H4 (cell line): ENCODE measurements at places on chromosomes 16 and 17.
A peak's percentile ranks its signal among the peaks of the same experiment; 100 is the strongest.

GRCh38 chr17:29215717-29216116 lies 30.9 kb upstream of the CRYBA1 start:
- DNase-seq: no peak

DNA sequence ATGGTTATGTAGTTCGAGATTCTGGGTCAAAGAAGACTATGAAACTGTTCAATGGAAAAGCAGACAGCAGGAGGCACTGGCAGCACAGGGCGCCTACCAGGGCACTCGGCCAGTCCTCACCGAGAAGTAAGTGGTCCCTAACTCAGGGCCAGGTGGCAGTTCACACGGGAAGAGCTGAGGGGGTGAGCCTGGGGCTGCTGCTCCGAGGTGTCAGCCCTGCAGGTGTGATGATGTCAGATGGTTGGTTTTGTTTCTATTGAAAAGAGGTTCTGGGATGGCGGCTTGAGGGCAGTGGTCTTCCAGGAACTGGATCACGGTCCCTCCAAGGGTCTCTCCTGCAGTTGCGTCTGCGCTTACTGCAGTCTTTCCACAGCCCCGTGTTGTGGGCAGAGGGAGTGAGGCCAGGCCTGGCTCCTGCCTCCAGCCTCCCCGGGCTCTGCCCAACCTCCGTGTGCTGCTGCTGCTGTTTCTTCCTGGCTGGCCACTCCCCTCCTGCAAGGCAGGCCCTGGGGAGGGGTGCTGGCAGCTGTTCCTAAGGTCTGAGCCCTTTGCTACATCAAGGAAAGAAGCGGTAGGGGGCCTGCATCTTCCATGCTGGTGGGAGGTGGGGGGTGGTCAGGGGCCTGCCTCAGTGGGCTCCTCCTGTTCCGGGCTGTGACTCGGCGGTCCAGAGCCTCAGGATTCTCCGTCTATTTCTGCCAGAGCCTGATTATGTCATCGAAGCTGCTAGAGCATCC lies 22.6 kb downstream of the RNF213 start:
- no peak for DNase-seq

DNA sequence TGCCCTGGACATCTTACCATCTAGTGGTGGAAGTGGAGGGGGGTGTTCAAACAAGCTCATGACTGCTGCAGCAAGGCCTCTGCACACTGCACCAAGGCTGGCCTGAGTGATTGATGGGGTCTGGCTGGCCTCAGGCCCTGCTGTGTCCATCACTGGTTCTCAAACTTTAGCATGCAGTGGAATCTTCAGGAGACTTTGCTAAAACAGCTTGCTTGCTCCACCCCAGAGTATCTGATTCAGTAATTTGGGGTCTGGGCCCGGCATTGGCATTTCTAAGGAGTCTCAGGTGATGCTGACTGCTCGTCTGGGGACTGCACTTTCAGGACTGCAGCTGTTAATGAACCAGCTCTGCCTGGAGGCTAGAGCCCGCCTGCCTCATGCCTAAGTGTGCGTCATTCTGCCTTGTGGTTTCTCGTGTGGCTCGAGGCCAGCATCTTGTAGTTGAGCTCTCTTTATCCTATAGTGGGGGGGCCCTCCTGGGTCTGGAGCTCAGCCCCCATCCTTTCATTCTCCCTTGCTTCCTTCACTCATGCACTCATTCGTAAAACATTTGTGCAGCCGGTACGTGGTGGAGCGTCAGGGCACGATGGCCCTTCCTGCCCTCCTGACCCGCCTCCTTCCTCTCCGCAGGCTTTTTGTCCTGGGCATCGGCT lies 4.1 kb downstream of the MGAT5B start:
- peak; percentile 99 for DNase-seq

GRCh38 chr17:77119668-77120301 lies 21.0 kb upstream of the SEC14L1 start:
- DNase-seq: no peak

GRCh38 chr16:69626256-69626655 lies 60.5 kb downstream of the NFAT5 start:
- no peak for DNase-seq

DNA sequence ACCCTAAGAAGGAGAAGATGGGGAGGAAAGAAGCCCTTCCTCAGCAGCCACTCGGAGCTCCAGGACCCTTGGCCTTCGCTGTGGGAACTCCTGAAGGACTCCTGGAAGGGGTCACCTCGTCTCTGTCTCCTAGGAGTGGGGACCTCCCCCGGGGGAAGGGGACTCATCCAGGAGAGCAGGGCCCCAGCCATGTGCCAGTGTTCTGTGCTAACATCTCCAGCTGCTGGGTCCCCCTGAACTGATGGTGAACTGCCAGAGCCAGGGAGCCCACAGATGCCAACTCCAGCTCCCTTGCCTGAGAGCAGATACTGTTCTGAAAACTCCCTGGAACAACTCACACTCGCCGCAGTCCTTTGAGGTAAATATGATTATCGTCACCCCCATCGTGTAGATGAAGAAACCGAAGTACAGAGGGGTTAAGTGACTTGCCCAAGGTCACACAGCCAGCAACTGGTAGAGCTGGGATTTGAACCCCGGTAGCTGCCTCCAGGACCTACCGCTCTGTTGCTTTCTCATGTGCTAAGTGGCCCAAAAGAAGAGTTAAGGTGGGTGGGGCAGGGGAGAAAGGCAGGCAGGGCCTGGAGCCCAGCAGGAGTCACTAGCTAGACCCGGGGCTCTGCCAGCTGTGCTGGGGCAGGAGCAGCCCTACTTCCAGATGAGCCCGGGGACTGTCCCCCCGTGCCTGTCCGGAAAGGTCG lies 10.5 kb downstream of the TIMM22 start:
- DNase-seq: no peak

- no peak for DNase-seq
These were observed 114.1 kb downstream of the NOG start for GRCh38 chr17:56707312-56708219.

GRCh38 chr17:8885967-8886684 lies 18.7 kb upstream of the PIK3R6 start:
- no peak for DNase-seq

DNA sequence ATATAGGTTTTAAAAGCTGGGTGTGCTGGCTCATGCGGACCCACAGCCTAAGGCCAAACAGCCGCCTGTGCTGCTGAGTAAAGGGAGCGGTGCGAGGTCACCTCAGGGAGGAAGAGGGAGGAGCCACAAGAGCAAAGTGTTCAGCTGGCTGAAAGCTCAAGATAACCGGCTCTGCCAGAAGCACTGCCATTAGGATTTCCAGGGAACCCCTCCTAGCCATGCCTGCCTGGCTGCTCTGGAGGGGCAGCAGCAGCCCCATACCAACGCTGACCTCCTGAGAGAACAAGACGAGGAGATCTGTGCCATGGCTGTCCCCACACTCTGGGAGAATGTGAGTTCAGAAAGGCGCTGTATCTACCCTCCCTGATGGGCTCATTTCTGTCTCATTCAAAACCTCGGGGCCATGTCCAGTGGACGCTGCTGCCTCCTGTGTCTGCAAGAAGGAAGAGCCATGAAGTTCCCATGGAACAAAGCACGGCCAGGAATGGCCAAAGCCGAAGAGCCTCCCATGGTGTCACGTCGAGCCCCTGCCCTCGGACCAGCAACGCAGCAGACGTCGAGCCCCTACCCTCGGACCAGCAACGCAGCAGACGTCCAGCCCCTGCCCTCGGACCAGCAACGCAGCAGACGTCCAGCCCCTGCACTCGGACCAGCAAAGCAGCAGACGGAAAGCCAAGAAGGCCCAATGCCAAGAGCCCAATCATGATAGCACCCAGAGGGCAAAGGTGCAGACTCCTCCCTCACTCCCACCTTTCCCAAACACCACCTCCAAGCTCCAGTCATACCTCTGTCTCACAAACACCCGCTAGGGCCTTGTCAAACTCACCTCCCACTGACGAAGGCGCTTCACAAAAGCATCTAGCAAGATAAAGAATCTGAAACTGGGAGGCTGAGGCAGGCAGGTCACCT lies 107.0 kb downstream of the ANKRD11 start:
- DNase-seq: no peak

GRCh38 chr17:48575066-48575582 lies 3.0 kb downstream of the HOXB4 start:
- DNase-seq: no peak

GRCh38 chr16:49578435-49579024 lies 204.9 kb downstream of the C16orf78 start:
- no peak for DNase-seq

- no peak for DNase-seq
These were observed 18.0 kb upstream of the GAS7 start for GRCh38 chr17:10216213-10216938.

DNA sequence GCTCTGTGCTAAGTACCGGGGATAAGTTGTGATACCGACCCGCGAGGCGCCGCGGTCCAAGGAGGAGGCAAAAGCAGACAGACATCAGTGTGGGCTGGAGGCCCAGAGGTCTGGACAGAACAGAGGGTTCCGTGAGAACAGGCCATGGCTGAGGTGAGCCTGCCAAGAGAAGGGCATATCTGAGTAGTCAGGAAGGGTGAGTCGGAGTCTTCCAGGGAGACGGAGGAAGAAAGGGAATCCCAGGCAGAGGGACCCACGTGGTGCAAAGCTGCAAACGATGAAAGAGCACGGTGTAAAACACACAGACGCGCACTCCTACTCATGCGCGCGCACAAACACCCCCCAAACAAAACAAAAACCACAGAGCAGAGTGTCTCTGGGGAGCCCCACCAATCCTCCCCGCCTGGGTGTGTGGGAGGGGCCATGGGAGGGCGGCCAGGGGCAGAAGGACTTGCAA lies 18.1 kb downstream of the RHBDL3 start:
- no peak for DNase-seq

- DNase-seq: no peak
These were observed 25.6 kb upstream of the DOC2B start for GRCh38 chr17:206941-207560.
